RKO (cell line): ENCODE measurements at places on chromosomes 7 and 10.

DNA sequence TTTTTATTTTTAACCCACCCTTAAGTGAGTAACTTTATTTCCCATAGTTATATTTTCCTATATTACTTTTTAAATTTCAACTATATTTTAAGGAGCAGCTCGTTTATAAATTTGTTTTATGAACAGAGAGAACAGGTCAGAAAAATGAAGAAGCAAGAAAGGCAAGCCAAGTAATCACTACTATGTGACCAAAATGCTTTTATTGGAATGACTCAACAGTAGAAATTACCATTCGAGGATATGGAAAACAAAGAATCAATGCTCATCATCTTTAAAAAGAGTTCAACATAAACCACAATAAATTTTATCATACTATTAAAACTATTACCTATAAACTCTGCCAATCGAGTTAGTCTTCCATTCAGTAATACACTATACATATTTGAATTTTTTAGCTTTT is 7.6 kb downstream of the HERC4 start:
- DNase-seq = no peak

DNA sequence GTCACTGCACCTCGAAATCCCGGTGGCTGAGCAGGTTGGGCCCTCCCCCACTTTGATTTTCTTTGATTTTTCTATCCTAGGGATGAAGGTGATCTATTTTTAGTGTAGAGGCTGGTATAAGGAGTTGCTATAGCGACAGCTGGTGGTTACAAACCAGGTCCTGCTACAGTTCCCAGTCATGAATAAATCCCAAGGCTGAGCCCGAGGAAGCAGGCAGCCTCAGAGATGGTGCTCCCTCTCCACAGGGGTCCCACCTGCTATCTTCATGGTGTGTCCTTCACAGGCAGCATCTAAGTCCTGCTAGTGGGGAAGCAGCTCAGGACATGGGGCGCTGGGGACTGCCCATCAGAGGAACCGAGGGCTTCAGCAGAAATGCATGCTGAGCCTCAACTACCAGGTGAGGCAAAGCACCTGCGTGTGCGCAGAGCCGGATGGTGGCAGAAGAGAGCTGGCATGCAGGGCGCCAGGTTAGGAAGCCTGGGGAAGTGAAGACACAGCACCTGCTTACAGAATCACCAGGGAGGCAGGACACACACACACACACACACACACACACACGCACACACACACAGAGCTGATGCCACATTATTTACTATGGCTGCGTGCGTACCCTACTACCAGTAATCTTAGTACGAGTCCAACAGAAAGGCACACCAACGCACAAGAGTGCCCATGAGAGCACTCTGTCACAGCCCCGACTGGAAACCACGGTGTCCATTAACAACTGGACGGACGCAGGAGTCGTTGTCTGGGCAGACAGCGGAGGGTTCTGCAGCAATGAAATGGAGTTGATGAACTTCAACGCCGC is 150.9 kb downstream of the PRKAG2 start:
- no peak for DNase-seq

DNA sequence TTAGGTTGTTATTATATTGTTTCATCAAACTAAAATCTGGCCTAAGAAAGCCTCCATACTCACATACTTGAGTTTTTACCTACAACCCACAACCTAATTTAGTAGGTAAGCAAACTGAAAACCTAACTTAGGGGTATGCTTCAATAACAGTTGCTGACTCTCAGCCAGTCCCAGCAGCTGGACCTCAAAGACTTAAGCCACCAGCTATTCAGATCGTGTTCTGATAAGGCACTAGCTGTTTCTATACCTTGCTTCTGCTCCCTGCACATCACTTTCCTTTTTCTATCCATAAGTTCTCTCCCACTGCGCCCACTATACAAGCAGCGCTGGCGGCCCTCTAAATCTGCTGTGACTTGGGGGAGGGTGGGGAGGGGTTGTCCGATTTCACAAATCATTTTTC is 42.3 kb downstream of the SUGCT start:
- DNase-seq = no peak

- no peak for DNase-seq
These were observed 298.6 kb upstream of the AKR1E2 start for GRCh38 chr10:4527281-4527970.

GRCh38 chr7:135808206-135808605 is 59.6 kb upstream of the FAM180A start:
- DNase-seq = no peak

DNA sequence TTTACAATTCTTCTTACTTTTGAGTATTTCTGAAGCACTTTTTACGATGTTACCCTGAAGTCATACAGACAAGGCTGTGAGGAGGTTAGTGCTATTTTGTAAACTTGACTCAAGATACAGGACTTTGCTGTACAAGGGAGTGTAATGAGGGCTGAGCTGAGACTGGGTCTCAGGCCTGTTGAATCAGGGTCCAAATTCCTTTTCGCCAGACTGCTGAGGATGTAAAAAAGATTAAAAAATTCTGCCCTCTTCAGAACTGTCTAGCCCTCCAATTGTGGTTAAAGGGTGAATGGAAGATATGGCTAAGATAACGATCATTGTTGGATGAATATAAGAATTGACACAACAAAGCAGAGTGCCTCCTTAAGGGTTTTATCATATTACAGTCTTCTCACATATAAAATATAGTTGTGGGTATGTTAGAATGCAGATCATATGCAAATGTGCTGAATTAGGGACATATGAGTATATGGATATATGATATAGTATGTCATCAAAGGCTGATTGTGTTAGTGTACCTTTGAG is 165.4 kb downstream of the SUGCT start:
- DNase-seq = no peak

DNA sequence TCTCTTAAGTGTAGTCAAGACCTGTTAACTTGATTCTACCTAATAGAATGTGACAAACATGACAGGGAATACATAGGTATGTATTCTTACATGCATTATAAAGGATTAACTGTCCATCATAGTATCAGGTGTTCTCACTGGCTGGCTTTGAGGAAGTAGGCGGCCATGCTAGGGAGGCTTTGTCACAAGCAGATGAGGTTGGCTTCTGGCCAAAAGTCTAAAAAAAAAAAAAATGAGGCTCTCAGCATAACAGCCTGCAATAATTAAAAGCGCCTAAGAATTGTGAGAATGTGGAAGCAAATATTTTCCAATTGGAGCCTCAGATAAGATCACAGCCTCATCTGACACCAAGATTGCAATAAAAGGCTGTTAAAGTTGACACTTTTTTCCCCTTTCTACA is 1256.8 kb upstream of the SORCS1 start:
- DNase-seq = no peak

DNA sequence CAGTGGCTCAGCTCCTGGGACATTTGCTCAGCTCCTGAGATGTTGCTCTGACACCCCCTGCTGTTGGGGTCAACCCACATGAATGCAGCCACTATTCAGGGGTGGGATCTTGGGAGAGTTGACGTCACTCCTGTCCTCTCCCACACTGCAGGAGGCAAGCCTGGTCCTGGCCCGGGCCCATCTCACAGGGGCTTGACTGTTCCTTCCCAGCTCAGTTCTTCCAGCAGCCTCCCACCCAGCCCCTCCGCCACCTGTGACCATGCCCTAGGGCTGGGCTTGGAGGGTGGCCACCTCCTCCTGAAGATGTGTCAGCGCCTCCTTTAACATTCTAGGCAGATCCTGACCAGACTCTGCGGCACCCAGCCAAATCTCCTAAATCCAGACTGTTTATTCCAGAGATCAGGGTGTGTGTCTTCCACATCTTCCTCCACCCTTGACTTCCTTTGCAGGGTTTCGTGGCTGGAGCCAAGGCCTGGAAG is 19.1 kb upstream of the OPALIN start:
- DNase-seq = no peak

DNA sequence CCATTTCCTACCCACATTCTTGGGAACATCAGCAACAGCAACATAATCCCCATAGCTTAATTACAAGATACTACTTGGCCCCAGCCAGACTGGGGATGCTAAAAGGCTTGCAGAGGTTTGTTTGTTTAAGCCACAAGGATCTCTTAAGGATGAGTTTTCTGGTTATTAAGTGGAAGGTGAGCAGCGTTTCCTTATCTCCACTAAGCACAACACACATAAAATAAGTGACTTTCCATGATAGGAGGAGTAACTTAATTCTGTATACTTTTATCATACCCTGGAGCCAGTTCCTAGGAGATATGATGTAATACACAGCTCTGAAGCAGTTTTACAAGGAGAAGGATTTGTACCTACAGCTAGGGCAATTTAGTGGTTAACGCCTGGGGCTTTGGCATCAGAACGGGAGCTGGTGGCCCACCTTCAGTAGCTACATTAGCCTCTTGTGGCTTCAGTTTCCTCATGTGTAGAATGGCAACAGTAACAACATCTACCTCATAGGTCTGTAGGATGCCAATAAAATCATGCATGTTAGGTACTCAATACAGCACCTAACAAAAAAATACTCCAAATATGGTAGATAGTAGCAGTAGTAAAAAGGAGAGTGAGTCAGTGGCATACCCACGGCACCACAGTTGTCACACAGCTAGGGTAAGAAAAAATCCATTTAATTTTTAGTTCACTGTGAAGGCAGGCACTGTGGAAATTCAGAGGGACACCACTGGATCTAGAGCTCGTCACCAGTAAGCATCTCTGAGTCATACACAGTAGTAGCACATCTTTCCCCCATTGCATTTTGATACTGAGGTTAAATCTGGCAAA is 55.2 kb downstream of the DOCK4 start:
- peak; percentile 8 for DNase-seq

GRCh38 chr7:30247541-30248401 is 36.6 kb upstream of the ZNRF2 start:
- DNase-seq = no peak

DNA sequence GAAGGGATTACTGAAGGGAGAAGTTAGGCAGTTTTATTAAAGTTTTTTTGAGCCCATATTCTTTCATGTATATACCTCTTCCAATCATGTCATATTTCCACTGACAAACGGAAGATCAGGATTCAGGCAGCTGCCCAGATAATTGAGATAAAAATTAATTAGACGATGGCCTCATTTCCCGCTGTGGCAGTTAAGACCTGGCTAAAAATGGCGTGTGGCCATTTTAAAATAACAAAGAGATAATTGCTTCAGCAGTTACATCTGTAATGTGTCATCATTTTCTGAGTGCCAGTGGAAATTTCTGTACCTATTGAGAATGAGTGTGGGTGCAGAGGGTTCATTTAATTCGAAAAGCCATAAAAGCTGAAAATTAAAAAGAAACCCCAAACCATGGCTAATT is 215.1 kb downstream of the STK31 start:
- no peak for DNase-seq

GRCh38 chr10:6778992-6779701 is 199.1 kb upstream of the PRKCQ start:
- peak; percentile 92 for DNase-seq

- no peak for DNase-seq
These were observed 35.9 kb downstream of the ITGB1 start for GRCh38 chr10:32922170-32922569.

DNA sequence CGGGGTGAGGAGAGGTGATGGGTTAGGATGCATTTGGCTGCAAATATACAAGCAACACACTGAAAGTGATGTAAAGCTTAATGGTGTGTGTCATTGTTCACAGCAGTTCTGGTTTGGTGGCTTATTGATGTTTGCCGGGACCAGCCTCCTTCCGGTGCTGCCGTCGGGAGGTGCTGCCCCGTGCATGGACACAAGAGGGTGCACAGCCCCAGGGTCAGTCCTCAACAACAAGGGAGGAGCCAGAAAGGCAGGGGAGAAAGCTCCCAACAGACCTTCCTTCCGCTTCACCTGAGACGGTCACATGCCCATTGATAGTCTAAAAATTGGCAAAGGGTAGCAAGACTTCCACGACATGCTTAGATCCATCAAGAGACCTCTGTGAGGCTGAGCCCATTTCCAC is 9.5 kb downstream of the RNF32 start:
- DNase-seq = peak; percentile 44

DNA sequence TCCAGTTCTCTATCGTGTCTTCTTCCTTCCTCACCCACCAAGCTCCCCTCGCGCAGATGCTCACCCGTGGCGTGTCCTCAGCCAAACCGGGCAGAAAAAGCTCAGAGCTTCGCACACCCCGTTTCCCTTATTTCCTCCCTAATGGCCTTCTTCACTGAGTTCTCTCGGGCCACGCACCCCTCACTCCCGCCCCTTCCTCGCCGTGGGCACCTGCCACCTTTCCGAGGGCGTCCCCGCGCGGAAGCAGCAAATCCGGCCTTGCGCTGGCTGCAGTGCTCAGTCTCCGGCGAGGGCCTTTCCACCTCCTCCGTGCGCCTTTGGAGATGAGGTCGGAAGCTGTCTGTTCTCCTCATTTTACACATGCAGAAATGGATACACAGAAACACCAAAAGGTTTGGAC is 12.4 kb upstream of the CALML3 start:
- no peak for DNase-seq

- no peak for DNase-seq
These were observed 36.0 kb downstream of the PTER start for GRCh38 chr10:16472828-16473227.

DNA sequence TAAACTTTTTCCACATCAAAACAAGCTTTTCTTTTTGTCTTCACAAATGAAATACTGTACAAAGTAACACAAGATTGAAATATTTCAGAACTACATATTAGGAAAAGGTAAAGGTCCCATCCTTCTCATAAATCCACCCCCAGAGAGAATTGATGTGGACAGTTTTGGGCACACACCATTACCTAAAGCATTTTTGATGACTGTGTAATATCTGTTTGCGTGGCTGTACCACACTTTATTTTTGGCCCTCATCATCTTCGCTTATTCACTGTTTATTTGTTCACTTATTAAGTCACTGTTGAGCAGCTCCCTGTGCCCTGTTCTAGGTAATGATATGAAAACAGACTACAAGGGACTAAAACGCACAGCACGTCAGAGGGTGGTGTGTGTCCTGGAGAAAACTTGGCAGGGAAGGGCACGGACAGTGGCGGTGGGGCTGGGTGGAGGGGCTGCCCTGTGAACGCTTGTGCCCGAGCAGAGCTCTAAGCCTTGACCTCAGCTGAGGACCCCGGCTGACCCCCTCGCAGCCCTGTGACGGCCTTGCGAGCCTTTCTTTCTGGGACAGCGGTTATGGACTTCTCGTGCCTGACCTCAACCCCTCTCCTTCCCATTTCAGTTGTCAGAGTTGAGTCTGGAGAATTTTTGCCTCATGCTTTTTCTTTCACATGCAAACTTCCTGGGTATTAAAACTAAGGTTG is 241.3 kb downstream of the EMX2 start:
- no peak for DNase-seq

DNA sequence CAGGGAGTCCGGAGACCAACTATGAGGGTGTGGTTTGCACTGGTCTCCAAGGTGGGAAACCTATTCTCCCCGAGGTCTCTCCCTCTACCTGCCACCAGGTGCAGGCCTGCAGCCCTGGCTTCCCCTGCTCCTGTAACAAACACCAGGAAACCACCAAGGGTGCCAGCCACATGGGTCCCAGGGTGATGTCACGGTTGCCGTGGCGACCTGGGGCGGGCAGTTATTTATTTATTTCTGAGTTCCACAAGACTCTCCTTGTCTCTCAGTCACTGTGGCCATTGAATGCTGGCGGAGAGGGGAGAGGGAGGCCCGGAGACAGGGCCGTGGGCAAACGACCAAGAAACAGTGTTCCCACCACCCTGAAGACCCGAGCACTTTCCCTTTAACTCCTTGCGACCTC is 27.0 kb downstream of the MMD2 start:
- DNase-seq = no peak

GRCh38 chr7:148041156-148041555 is 549.4 kb upstream of the C7orf33 start:
- DNase-seq = no peak
